Stimulated activated CD4-positive, alpha-beta T cell treated with anti-CD3 and anti-CD28 coated beads, Interleukin-15, amount 100 ng/mL, for 1 hour (primary cell): ENCODE measurements at places on chromosomes 6 and 20.
A peak's percentile ranks its signal among the peaks of the same experiment; 100 is the strongest.

- no peak for DNase-seq
Measured at GRCh38 chr6:56335726-56336125, 88.3 kb upstream of the COL21A1 start.

- no peak for DNase-seq
Measured at GRCh38 chr6:5205035-5205507, 55.7 kb downstream of the LYRM4 start.

DNA sequence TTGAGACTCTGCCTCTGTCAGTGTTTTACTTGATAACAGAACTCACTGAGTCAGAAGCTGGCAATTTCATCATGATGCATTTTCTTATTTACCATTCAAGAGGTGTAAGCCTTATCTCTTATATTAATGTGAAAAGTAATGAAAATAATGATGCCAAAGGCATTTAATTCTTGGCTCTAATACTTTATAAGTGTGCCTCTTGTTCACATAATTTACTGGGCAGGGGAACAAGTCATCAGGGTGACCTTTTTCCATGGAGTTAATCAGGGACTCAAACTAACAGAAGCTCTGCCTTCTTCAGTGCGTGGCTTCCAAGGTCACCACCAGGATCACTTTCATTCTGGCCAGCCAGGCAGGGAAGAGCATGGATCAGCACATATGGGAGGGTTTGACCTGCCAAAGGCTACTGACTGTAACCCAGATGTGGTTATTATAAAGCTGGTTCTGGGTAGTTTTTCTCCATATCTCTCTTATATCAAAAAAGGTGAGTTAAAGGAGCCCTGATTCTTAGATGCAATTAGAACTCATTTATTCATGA lies 5.2 kb upstream of the PLCB1 start:
- no peak for DNase-seq

DNA sequence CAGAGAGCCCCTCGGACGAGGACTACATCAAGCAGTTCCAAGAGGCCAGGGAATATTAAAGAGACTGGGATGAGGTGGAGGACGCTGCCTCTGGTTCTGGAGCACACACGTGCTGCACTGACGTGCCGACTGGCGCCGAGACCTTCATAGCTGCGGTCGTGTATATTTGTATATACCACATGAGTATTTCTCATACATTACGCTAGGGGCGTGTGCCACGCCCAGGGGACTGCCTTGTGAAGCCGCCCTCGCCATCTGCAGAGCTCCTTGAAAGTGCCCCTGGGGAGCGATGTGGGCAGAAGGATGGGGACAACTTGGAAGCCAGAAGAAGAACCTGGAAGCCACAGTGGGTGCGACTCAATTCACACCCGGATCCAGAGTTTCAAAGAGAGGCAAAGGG lies 78.3 kb downstream of the ISM1 start:
- DNase-seq = no peak

DNA sequence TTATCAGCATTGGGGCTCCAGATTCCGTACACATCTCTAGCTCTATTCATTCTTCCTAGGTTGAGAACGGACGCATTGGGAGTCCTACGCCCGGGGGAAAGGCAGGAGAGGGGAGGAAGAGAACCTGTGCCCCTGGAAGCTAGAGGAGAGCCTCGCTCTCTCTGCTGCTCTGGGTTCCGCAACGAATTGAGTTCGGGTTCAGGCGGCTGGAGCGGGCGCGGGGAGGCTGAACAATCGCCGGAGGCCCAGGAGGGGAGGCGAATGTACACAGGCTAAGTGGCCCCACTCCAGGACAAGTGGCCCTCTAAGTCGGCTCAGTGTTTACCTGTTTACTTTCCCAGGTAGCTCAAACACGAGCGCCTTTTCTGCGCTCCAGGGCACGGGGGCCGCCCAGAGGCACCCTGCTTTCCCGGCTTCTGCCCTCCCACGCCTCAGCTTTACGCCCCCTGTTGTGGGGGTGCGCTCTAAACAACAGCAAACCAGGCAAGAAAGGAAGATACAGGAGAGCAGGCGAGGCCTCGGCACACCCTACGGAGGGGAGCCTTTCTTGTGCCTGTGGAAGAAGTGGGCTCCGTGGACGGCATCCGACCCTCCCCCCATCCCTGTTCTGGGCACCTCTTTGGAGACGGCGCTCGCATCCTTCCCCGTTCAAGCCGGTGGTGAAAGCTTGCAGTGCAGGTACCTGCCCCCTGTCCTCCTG lies 4.6 kb upstream of the NKX2-2 start:
- no peak for DNase-seq

DNA sequence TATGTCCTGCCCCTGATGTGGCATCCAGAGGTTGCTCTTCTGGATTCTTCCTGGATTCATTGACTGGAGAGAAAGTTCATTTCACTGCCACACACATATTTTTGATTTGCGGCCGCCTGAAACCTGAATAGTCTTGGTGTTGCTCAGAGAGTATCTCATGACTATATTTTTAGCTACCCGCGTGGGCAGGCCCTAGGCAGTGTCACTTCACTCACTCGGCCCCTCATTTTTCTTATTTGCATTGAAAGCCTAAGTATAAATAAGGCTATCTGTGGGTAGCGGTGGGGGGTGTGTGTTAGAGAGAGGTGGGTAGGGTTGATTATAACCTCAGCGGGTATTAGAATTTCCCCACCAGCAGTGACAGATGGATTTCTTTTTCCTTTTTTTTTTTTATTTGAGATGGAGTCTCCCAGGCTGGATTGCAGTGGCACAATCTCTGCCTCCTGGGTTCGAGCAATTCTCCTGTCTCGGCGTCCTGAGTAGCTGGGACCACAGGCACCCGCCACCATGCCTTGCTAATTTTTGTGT lies 113.5 kb downstream of the JARID2 start:
- no peak for DNase-seq

DNA sequence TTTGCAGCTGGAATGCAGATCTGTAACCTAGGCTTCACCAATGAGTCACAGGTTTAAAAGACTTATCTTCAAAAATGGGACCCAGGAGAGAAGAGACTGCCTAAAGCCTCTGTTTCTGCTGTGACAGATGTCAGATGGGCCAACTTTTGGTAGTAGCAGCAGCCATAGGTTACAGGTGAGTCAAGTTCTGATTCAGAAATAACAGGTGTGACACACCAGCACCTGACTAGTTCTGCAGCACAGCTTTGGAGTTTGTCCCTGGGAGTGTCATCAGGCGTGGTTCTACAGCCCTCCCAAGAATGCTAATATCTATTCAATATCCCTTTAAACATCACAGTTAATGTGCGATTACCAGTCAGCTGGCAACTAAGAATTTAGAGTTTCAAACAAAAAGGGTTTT lies 121.9 kb upstream of the BTN3A2 start:
- no peak for DNase-seq

- no peak for DNase-seq
Measured at GRCh38 chr6:104218116-104218515, 641.6 kb downstream of the HACE1 start.

DNA sequence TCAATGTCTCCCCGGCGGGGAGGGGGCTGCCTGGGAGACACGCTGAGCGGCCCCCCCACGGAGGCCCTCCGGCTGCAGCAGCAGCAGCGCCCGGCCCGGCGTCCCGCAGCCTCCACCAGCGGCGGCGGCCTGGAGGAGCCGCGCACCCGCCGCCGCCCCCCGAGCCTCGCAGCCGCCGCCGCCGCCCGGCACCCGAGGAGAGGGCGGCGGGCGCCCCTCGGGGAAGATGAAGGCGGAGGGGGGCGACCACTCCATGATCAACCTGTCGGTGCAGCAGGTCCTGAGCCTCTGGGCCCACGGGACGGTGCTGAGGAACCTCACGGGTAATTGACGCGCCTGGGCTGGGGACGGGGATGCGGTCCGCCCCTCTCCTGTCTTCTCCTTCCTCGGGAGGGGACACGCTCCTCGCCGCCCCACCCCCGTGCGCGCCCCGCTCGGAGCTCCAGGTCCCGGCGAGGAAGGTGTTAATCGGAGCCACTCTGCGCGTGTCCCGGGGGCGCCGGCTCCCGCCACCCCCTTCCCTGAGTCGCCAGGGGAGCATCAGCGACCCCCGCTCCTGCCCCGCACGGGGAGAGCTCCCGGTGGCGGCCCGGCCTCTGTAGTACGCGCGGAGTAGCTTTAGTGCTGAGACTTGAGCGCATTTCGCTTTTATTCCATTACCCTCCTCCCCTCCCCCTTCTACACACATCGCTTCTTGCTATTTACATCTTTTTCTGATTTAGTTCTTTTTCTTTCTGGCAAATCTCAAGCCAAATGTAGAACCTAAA lies 686 bp downstream of the TMEM170B start:
- peak; percentile 8 for DNase-seq

GRCh38 chr20:58800134-58800871 lies 50.4 kb downstream of the GNAS-AS1 start:
- no peak for DNase-seq

DNA sequence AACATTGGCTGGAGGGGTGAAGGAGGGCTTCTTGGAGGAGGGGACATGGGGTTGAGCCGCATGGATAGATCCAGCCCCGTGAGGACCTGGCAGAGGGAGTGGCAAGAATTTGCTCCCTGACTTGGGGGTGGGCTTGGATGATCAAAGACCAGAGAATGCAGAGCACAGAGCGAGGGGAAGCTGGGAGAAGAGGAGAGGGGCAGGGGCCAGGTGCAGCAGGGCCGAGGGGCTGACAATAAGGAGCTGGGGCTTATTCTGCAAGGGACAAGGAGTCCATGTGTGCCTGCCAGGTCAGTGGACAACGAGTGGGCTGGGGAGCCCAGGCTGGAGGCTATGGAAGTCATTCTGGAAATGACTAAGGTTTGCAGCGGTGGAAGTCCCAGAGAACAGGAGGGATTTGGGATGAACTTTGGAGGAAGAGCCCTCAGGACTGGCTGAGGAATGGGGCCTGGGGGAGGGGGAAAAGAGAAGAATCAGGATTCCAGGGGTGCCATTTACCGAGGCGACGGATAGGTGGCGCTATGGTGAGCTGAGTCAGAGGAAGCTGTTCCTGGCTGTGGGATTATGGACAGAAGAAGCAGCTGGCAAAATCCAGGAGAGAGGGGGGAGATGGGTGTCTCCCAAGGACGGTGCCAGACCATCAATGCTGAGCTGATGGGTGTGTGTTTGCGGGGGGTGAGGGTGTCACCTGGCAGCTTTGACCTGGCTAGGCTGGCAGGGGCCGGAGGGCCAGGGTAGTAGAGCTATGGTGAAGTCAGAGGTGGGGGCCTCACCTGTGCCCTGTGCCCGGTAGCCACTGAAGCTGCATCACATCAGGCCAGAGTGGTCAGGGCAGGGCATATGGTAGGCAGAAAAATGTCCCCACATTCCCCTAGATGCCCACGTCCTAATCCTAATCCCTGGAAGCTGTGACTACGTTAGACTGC lies 7.8 kb downstream of the KCNG1 start:
- DNase-seq = no peak

DNA sequence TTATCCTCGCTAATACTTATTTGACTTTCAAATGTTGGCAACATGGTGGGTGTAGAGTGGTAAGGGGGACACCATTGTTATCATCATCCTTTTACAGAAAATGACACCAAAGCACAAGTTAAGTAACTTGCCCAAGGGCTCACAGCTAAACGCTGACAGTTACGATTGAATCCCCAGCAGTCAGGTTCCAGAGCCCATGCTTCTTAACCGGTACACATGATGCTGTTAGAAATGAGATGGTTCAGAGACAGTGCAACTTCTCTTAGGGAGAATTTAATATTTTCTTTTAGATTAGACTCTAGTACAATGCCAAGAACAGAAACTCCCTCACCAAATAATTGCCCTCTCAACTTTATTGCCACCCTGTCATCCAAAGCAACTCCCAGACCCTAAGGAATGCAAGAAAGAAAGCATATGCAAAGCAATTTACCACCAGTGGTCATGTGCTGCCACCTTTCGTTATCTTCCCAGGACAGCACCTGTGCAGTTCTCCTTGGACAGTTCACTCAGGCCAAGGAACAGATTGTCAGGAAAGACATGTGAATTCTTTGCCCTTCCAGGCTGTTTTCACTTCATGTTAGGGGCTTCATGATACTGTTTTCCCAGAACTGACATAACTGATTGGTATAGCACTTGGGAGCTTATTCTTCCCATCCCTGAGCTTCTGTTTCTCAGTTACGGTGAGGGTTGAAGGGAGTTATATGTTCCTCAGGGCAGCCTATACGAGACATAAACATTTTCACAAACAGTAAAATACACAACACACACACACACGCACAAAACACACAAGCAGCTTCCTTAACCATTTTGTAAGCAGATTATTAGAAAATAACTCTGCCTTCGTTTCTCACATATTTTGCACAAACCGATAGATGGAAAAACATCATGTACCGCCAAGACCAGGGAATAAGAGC lies 5.1 kb downstream of the HLA-DMA start:
- DNase-seq = no peak

- DNase-seq = peak; percentile 59
Measured at GRCh38 chr6:43687437-43688347, at the start of gene MRPS18A. MRPS18A (minus strand) TSS chr6:43687791; CDS start chr6:43687779, 12 bp downstream.

GRCh38 chr6:155380666-155381332 lies 66.5 kb upstream of the TFB1M start:
- no peak for DNase-seq

DNA sequence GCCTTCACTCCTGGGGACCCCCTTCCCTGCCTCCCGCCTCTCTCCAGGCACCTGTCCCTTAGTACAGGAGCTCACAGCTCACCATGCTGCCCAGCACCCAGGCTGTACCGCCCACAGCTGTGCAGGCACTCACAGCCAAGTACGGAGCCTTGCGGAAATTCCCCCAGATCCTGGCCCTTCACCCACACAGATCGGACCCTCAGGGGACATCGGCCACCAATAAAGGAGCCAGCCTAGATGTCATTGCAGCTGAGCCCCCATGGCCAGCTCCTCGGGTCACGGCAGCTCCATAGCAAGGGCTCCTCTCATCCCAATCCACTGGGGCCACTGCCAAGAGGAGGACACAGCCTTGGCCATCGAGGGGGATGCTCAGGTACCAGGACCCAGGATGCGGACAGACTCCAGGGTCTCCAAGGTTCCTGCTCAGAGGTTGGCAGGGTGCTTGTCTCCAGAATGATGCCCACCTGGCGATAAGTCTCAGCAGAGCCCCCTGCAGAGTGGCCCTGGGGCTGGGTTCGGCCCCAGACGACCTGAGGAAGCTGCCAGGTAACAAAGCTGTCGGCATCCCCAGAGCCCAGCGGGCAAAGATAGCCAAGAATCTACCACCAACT lies 82.3 kb downstream of the YTHDF1 start:
- no peak for DNase-seq

DNA sequence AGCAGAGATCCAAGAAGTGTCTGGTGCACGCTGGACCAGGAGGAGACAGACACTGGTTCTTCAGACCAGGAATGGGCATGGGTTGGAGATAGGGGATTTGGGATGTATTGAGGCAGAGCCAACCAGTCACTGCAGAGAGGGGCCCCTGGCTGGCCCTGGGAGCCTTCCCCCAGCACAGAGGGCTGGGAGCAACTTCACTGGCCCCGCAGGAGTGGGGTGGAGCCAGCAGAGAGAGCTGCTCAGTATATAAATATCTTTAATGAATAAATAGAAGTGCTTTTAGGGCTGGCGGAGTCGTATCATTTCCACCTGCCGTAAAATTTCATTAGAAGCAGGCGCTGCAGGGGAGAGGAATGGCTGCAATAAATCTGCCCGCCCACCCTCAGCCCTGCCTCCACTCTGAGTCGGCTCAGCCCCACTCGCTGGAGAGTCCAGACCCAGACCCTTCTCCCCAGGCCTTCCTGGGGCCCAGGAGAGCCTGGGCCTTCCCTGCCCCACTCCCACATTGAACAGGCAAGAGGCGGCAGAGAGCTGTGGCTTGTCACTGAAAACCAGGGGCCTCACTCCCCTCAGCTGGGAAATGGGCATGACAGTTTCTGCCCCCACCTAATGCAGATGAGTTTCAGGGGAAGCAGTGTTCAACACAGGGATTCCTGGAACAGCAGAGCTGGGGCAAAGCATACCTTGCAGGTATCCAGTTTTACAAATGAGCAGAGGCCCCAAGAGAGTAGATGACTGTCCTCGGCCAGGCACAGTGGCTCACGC lies 23.9 kb upstream of the VSTM2L start:
- DNase-seq = no peak
